ENCODE measurements at places on chromosomes 1 and 21.

- peak; percentile 67 for DNase-seq
Measured at GRCh38 chr1:28775121-28775942, 36.6 kb upstream of the OPRD1 start.

DNA sequence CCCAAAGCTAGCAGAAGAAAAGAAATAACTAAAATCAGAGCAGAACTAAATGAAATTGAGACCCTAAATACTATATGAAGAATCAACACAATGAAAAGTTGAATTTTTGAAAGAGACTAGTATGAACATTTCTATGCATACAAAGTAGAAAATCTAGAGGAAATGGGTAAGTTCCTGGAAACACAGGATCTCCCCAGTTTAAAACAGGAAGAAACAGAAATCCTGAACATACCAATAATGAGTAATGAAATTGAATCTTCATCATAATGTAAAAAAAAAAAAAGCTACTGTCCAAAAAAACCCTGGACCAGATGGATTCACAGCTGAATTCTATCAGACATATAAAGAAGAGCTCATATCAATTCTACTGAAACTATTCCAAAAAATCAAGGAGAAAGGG is 233.5 kb downstream of the PLPP3 start:
- DNase-seq, result no peak

DNA sequence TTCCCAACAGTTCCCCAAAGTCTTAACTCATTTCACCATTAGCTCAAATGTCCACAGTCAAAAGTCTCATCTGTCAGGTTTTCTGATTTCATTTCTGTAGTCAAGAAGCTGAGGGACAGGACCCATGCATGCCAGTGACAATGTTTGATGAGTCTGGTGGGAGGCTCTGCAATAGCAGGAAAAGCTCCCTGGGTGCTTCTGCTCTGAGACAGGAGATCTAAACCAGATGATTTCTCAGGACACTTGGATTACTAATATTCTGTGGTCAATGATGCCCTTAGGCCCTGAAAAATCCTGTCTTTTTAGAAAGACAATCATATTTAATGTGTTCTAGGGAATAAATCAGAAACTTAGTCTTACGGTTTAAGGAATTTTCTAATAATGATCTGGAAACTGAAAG is 56.4 kb downstream of the PCBP3 start:
- DNase-seq, result no peak

- DNase-seq, result no peak
Measured at GRCh38 chr1:94281361-94282142, 44.2 kb upstream of the ARHGAP29 start.

DNA sequence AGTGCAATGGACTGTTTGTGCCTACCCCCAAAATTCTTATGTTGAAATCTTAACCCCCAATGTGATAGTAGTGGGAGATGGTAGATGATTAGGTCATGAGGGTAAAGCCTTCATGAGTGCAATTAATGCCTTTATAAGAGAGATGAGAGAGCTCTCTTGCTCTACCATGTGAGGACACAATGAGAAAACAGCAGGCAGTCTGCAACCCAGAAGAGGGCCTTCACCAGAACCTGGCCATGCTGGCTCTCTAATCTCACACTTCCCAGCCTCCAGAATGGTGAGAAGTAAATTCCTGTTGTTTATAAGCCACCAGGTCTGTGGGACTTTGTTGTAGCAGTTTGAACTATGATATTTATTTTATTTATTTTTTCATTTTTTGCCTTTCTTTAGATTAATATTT is 21.0 kb downstream of the RYR2 start:
- no peak for DNase-seq

GRCh38 chr1:198696211-198696610 is 57.4 kb downstream of the PTPRC start:
- DNase-seq, result no peak

DNA sequence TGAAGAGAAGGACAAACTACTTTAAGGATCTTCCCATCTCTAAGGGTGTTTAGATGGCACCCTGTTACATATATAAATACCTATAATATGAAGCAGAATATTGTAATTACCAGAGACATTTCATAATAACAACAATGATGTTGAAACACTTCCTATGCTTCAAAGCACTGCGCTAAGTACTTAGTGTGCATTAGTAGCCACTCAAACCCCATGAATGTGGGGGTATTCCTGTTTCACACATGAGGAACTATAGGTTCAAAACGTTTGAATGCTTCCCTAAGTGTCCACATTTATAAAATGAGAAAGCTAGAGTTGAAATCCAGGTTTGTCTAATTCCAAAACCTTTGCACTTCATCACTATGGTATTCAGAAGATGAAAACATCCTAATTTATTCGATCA is 18.5 kb upstream of the OR10J5 start:
- no peak for DNase-seq

GRCh38 chr1:61215119-61215518 is 132.8 kb downstream of the NFIA start:
- no peak for DNase-seq

- peak; percentile 7 for DNase-seq
Measured at GRCh38 chr1:216742625-216743024, 19.4 kb upstream of the ESRRG start.

- DNase-seq, result no peak
Measured at GRCh38 chr1:224675590-224675989, 59.5 kb downstream of the CNIH3 start.

DNA sequence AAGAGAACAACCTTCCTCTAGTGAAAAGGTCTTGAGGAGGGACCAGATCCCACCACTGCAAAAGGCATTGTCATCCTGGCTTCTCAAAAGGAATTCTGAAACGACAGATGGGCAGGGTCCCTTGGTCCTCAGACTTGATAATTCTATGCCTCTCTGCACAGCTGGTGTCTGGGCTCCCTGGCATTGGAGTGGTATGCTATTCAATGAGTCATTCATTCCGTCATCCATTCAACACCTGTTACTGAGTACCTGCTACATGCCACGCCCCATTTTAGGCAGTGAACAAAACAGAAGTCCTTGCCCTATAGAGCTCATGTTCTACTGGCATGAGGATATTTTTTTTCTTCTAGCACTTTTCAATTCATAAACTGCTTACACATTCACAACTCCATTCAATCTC is 45.8 kb upstream of the HMGB4 start:
- peak; percentile 57 for DNase-seq

- DNase-seq, result peak; percentile 74
Measured at GRCh38 chr1:27097484-27097917, 57.4 kb downstream of the SLC9A1 start.
